ENCODE measurements at places on chromosomes 1 and 21. TPM values are rescaled to one million over a fixed set of nuclear protein-coding genes. Genes with fewer than 3 reads are reported as not detected.
A peak's percentile ranks its signal among the peaks of the same experiment; 100 is the strongest.

HUNK gene
- polyA plus RNA-seq, result 20.8 TPM

PRAMEF13 gene
- not detected for polyA plus RNA-seq

DNASE2B gene
- 0.08 TPM for polyA plus RNA-seq

AMY2A gene
- 0.84 TPM for polyA plus RNA-seq

SH2D5 gene
- polyA plus RNA-seq, result 1.3 TPM

MFAP2 gene
- polyA plus RNA-seq, result 186 TPM

ACTL8 gene
- polyA plus RNA-seq, result not detected

TMEM81 gene
- polyA plus RNA-seq, result 3.6 TPM

SPRR2E gene
- polyA plus RNA-seq, result not detected

SYPL2 gene
- 14.0 TPM for polyA plus RNA-seq

C2CD2 gene
- polyA plus RNA-seq, result 12.5 TPM

DNA sequence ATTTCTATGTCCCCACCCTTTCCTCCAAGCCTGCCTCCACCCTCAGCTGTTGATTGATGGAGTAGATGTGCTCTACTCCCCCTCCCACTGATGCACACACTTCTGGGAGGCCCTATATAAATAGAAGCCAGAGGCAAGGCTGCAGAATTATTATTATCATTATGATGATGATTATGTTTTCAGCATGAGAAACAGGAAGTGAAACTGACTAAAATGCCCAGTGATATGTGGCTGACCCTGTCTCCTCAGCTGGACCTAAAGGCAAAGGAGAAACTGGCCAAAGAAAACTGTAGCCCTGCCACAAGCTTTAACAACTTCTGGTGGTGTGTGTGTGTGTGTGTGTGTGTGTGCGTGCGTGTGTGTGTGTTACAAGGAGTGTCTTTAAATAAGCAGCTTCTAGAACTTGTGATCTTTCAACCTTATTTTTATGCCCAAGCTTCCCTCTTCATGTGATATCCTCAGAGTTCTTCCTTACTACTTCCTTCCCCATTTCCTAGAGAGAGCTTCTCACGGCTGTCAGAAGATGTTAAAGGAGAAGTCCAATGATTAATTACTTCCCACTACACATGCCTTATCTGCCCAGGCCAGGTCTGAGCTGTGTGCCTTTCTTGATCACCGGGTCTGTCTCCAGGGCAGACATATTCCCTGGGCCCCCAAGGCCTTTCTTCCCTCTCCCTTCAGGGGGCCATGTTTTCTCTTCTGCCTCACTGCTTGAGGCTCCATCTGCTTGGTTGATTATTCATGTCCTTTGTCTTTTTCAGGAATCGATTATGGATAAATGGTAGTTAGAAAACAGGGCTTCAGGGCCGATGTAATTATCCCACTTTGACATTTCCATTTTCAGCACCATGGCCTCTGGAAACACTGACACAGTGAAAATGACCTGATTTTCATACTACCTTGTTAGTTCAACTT, 11.6 kb upstream of the MAPKAPK2 start:
- no peak for DNase-seq

- DNase-seq, result no peak
Measured at GRCh38 chr1:185514311-185514710, 197.3 kb upstream of the IVNS1ABP start.

DNA sequence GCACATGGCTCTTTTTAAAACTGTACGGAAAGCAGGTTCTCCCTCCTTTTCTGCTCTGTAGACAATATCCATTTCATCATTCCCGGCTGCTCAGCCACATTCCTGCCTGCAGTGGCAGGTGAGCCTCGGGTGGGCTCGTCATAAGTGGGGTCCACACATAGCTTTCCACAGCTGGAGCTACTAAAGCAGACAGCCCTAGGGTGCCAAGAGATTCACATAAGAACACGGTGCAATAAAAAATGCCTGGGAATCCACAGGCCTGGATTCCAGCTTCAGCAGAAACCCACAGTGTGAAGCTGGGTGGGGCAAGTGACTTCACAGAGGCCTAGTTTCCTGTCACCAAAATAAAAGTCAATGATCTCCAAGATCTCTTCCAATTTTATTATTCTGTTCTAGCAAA, 96.4 kb downstream of the MIS18A start:
- no peak for DNase-seq

DNA sequence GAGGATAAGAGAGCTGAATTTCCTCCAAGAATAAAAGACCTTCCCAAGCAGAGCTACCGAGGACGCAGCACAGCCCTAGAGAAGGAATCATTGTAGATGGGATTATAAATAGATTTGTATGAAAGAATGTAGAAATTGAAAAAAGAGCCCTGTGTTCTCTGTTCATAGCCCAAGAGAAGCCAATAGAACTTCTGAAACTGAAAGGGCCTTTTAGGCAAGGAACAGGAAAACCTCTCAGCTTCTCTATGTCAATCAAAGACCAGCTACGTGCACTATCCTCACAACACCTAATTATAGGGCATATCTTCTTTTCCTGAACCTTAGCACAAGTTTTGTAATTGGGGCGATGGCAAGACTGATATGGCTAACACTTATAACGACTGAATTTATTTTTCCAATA, 192.4 kb upstream of the RNPC3 start:
- no peak for DNase-seq

- DNase-seq, result no peak
Measured at GRCh38 chr1:12610305-12610935, 7.6 kb downstream of the DHRS3 start.

DNA sequence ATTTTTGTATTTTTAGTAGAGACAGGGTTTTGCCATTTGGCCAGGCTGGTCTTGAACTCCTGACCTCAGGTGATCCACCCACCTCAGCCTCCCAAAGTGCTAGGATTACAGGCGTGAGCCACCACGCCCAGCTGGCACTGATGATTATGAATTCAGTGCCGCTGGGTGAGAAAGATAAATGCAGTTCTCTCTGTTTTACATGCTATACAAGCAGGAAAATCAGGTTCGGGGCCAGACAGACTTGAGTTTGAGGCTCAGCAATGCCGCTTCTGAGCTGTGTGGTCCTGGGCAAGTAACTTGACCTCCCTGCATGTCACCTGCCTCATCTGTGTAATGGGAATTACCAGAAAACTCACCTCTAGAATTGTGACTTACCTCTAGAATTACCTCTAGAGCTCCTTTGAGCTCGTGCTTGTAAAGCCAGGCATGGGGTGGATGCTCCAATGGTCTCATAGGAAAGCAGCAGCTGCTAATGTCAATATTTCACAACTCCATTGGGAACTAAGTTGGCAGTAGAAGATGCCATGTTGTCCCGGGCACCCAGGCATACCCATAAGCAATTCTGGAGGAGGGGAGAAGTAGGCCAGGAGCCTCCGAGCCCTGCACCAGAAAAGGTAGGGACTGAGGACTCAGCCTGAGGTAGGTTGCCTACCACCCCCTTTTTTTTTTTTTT, 119.8 kb upstream of the SLC25A33 start:
- DNase-seq, result no peak

GRCh38 chr21:37670883-37671282, 245.4 kb downstream of the KCNJ6 start:
- DNase-seq, result no peak

DNA sequence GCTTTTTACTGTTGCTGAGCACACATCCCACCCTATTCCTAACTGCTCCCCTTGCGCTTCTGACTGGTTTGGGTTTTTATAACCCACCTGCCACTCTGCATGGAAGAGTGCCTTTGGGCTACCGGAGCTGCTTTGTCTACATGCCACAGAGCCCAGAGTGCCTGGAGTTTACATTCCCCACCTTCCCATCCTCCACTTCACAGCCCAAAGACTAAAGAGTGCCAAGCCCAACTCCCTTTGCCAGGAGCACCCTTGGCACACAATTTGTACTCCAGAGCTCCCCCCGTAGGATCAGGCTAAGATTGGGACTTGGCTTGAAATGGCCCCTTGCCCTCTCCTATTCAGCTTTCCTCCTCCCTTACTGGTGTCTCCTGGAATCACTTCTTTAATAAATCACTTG, 63.3 kb downstream of the LHX9 start:
- no peak for DNase-seq

DNA sequence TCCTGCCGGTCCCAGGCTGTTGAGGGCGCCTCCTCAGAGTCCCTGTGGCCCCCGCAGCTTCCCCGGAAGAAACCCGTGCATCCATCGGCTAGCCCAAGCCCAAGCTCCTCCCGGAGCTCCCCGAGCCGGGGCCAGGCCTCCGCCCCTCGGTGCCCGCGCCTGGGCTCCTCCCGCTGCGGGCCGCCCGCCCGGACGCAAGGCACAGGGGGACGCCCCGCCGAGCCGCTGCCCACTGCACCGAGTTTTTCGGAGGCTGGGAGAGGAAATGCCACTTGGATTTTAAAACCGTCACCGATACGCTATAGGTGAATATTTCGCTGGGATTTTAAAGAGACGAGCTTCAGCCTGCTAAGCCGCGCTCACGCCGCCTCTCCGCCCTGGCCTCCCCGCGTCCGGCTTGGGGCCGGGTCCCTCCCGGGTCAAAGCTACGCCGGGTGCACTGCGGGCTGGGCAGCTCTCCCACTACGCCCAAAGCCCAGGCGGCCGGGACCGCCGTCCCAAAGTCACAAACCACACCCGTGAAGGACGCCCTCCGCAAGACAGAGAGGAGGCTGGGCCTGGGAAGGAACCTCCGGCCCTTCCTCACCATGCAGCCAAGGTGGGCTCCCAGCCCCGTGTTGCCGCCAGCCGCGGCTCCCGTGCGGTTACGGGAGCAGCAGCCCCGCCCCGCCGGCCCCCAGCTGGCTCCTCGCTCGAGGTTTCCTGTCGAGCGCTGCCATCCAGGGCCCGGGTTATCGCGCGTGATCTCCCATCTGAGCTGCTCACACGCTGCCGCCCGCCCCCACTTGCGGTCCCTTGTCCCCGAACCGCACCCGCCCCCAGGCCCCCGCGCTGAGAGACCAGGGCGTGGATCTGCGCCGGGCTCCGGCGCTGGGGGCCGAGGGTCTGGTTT, 63.2 kb downstream of the CD247 start:
- DNase-seq, result no peak

GRCh38 chr1:93345633-93346420, at the start of gene DR1:
Gene DR1 (plus strand): TSS chr1:93345907. CDS start chr1:93346646, 739 bp downstream.
- peak; percentile 90 for DNase-seq

DNA sequence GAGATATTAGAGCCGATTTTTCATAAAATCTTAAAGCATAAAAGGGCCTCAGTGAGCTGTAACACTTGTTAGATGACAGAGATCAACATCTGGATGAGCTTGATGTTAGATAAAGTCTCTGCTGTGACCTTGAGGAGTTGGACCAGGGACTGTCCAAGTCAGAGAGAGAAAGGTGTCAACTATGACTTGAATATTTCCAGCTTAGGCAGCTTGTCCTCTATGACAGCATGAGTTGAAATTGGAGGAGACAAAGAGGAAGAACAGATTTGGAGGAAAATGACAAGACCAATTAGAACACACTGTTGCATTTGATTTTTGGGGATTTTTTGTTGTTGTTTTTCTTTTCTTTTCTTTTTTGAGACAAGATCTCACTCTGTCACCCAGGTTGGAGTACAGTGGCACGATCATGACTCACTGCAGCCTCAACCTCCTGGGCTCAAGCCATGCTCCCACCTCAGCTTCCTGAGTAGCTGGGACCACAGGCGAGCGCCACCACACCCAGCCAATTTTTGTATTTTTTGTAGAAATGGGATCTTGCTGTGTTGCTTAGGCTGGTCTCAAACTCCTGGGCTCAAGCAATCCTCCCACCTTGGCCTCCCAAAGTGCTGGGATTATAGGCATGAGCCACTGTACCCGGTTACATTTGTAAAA, 35.3 kb upstream of the CLIC4 start:
- no peak for DNase-seq

DNA sequence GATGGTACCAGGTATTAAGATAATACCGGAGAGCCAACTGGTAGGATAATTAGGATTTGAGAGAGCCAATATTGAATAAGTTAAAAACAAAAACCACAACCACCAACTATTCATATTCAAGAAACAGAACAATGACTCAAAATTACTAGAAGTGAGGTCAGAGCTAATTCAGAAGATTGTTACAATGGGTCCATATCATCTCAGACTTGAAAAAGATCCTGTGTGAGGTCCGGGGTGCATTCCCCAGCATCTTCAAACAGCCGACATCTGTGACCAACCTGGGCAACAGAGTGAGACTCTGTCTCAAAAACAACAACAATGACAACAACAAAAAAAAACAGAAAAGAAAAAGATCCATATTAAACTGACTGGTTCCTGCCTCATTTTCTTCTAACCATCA, 18.6 kb downstream of the AK2 start:
- no peak for DNase-seq

- DNase-seq, result no peak
Measured at GRCh38 chr1:81752840-81753239, 47.9 kb upstream of the ADGRL2 start.

DNA sequence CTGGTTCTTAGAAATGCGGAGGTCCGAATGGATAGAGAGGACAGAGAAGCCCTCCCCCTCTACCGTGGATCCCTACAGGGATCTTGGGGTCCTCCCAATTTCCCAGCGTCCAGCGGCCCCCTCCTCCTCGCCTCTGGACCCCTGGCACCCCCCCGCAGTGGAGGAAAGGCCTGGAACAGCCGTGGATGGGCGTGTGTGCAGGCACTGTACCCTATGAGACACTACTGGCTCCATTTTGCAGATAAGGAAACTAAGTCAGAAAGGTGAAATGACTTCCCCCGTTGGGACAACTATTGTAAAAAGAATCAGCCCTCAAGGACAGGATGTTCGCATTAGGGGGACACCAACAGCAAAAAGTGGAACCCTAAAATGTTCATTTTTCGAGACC, 931 bp upstream of the CLSTN1 start:
- DNase-seq, result no peak

- DNase-seq, result no peak
Measured at GRCh38 chr1:186503190-186503589, 42.3 kb upstream of the PDC start.

DNA sequence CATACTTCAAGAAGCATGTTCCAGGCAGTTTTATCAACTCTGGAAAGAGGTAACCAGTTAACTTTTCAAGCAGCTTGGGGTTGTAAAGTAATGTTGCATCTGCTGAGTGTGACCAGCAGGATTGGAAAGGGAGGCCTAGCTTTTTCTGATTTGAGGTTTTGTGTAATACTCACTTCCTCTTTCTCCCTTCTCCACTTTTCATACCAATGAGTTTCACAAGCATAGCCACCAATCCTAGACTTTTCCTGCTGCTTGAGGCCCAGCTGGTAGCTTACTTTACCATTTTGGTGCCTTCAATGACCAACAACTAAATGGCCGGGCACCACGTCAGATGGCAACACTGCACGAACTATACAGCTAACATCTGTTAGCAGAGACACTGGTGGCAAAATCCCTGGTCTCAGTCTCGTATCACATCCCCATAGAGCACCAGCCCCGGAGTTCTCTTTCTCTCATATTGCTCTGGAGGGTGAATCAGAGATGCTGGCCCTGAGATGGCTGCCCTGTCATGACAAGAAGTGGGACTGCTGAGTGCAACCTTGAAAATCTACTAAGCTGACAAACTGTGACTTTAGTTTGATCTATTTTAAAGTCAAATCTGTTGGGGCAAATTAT, 14.8 kb upstream of the GPR88 start:
- DNase-seq, result no peak

DNA sequence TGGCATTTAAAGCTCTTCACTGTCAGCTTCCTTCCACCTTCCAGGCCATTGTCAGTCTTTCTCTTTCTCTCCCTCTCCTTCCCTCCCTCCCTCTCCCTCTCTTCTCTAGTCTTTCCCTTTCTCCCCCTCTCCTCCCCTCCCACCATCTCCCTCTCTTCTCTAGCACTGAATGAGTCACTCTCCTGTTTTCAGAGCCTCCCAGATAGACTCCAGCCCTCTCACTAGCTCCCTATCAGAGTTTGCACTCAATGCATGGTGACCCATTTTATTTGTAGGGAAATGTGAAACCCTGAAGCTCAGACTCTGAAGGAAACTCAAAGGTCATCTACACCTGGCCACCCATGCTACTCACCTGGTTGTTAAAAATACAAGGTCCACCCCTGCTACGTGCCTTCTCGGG, 4.4 kb upstream of the MATN1 start:
- DNase-seq, result no peak
